NCI-H187 (cell line): ENCODE measurements at places on chromosomes 4 and X.

- no peak for DNase-seq
These were observed 2.5 kb upstream of the SOX3 start for GRCh38 chrX:140507223-140507981.

- DNase-seq: no peak
These were observed 427.9 kb downstream of the SPRY1 start for GRCh38 chr4:123824524-123824923.

GRCh38 chr4:48831532-48832030 is 693 bp downstream of the OCIAD1 start:
- no peak for DNase-seq

DNA sequence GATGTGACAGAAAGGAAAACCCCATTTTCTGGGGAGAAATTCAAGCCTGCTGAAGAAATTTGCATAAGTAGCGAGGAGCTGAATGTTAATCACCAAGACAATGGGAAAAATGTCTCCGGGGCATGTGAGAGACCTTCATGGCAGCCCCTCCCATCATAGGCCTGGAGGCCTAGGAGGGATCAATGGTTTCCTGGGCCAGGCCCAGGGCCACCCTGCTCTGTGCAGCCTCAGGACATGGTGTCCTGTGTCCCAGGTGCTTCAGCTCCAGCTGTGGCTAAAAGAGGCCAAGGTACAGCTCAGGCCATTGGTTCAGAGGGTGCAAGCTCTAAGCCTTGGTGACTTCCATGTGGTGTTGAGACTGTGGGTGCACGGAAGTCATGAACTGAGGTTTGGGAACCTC is 31.2 kb downstream of the ETDB start:
- DNase-seq: no peak

- DNase-seq: no peak
These were observed 37.5 kb upstream of the MAOA start for GRCh38 chrX:43618366-43619205.

DNA sequence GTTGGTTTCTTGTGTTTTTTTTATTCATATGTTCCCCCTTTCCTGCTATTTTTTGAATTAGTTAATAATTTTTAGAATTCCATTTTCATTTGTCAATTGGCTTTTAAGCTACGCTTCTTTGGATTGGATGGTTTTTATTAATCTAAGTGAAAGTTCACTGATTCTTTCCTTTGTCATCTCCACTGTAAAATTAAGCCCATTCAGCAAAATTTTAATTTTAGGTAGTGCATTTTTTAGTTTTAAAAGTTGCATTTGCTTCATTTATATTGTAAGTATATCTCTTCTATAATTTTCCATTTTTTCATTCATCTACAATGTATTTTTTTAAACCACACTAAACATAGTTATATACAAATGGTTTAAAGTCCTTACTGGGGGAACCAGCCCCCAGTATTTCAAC is 417.3 kb upstream of the HTR2C start:
- DNase-seq: no peak

DNA sequence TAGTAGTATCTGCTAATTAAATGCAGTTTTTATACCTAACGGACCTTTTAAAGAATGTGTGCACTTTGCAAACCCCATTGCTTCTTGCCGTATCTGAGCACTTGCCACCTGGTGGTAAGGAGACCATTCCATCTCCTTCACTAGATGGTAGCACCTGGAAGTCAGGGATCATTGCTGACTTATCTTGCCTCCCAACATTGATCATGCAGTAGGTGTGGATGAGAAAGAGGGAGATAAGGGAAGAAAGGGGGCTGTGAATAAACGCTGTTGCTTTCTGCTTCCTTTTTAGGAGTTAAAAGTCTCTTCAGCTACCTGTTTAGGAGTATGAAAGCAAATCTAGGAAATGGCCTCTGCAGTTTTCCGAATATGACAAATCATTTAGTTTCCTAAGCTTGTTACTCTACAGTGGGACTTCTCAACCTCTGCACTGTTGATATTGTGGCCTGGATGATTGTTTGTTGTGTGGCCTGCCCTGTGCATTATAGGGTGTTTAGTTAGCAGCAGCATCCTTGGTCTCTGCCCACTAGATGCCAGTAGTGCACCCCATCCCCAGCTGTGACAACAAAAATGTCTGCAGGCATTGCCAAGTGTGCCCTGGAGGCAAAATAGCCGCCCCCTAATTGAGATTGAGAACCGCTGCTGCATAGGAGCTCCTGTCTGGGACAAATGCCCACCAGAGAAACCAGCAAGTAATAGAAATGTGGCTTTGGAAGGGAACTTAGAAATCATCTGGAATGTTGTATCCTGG is 38.8 kb downstream of the GAB1 start:
- no peak for DNase-seq

- no peak for DNase-seq
These were observed 557 bp downstream of the PIGG start for GRCh38 chr4:499567-499966.

- no peak for DNase-seq
These were observed 1980.7 kb downstream of the PCDH7 start for GRCh38 chr4:32700838-32701237.

- DNase-seq: no peak
These were observed 23.7 kb upstream of the PNPLA4 start for GRCh38 chrX:7950865-7951264.

- no peak for DNase-seq
These were observed 22.1 kb downstream of the SLIT2 start for GRCh38 chr4:20273793-20274192.

- no peak for DNase-seq
These were observed 27.9 kb downstream of the TRIM61 start for GRCh38 chr4:164949448-164950143.

DNA sequence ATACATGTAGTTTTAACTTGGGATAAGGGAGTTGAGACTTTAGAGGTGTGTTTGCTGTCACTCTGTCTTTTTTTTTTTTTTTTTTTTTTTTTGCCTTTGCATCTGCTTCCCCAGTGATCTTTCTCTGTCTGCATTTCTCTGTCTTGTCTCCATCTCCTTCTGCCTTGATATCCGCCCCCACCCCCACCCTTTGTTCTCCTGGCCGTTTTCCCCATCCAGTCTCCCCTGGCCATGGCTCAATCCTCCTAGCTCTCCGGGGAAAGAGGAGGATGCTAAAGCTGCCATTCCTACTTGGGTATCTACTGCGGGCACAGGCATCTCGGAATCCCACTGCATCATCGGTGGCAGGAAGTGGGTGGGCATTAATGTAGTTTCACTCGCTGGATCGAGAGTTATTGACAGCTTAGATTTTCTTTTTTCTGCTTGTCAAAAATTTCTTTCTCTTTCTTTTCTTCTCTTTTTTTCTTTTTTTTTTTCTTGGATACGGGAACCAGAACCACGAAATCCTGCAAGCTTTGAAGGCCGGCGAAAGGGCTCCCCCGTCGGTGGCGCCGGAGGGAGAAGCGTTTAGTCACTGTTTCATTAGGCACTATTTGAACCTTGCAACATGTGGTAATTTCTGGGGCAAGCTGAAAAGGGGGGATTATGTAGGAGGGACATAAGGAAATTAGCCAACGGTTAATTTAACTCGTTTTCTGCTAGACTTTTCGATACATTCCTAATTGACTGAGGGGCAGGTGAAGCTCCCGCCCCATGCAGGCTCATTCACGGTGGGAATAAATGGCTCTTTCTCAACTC is 8.2 kb downstream of the GSX2 start:
- no peak for DNase-seq

- no peak for DNase-seq
These were observed 146.8 kb downstream of the PTTG2 start for GRCh38 chr4:38106886-38107514.
